Stimulated activated CD4-positive, alpha-beta T cell treated with anti-CD3 and anti-CD28 coated beads, Interleukin-1b, Interleukin-23, amount 100 ng/mL, for 24 hours (primary cell): ENCODE measurements at places on chromosomes 6 and 20.
A peak's percentile ranks its signal among the peaks of the same experiment; 100 is the strongest.

- no peak for DNase-seq
Measured at GRCh38 chr6:131172222-131172621, 37.0 kb downstream of the AKAP7 start.

- DNase-seq = no peak
Measured at GRCh38 chr20:23200413-23200812, 114.3 kb upstream of the CD93 start.

GRCh38 chr6:166206066-166206465 is 38.4 kb upstream of the TBXT start:
- DNase-seq = no peak

GRCh38 chr20:16699293-16699692 is 30.5 kb upstream of the SNRPB2 start:
- no peak for DNase-seq

DNA sequence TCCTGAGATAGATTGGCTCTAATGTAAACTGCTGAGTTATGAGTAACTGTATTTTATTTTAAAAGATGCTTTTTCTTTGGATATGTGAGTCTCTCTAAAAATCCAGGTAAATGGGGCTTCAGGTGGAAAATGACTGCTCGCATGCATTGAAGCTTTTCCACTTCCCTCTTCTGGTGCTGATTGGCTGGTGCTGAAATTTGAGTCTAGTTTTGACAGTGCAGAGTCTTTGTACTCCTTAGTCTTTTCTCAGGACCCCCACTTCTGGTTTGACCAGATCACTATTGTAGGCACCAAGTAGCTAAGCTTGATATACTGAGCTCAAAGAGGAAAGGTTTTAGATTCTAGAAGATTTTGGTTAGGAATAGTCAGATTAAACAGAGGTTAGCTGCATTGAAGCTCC is 60.7 kb upstream of the TULP4 start:
- DNase-seq = no peak

GRCh38 chr20:35490736-35491181 is 35.4 kb downstream of the CEP250 start:
- peak; percentile 15 for DNase-seq

DNA sequence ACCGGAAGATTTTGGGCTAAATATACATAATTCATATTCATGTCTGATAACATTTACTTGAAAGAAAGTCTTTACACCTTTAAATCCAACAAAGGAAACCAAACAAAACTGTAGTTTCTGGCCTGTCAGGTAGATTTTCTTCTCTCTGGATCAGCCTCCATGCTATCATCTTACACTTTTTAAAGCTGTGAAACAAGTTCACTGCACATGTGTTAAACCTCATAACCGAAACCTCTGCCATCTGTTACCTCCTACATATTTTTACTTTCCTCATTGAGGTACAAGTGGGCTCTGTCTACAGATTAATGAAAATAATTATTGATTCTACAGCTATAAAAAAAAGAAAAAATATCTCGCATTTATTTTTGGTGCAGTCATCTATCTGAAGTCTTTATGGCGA is 149.9 kb downstream of the RALGAPA2 start:
- DNase-seq = no peak

- no peak for DNase-seq
Measured at GRCh38 chr6:121000381-121000780, 333.9 kb downstream of the TBC1D32 start.

DNA sequence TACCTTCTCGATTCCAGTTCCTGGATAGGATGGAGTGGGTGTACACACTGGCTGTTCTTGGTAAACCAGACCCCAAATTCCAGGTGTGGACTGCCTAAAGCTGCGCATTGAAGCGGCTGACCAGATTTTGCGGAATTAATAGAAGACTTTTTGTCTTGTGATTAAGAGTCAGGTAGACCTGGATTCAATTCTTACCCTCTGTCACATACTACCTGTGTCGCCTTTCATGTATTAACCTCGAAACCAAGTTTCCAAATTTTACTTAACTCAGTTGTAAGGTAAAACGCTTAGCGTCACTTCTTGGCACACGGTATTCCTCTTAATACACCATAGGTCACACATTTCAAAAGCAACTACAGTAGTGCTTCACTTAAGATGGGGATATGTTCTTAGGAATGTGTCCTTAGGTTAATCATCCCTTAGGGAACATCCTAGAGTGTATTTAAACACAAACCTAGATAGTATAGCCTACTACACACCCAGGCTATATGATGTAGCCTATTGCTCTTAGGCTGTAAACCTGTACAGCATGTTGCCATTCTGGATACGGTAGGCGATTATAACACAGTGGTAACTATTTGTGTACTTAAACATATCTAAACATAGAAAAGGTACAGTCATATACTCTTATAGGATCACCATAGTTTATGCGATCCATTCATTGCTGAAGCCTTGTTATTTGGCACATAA is 733 bp upstream of the GOPC start:
- DNase-seq = no peak

DNA sequence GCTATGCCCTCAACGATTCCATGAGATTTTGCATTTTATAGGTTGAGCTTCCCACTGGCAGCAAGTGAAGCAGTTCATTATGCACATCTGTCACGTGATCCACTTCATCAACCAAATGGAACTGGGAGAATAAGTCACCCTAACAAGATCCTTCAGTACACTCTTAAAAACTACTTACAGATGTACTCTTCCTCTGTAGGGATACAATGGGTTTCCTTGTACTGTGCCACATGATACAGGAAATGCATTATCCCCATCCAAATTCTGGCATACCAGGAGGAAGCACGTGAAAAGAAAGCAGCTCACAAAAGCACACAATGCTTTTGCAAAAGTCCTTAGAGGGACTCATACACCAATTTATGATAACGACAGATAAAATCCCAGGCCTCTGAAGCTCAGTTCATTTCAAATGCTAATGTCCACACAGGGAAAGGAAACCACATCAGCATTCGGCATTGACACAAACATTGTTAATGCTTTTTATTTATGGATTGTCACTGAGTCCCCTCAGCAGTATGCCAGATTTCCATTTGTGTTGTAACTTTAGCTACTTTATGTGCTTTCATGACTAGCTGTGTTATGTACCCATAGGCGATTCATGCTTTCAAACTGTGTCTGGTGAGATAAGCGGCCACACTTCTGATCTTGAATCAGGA is 58.1 kb upstream of the REV3L start:
- no peak for DNase-seq

DNA sequence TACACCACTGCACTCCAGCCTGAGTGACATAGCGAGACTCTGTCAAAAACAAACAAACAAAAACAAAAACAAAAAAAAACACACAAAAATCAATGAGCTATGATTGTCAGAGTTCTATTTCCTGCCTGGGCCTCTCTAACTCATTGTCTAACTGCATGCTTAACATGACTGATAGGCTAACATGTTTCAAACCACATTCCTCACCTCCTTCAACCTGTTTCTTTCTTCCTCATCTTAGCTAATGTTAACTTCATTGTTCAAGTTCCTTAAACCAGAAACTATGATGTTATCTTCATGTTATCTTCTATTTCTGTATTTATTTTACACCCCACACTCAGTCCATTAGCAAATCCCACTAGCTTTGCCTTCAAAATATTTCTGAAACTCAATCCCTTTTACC is 41.5 kb downstream of the BEND6 start:
- DNase-seq = no peak

DNA sequence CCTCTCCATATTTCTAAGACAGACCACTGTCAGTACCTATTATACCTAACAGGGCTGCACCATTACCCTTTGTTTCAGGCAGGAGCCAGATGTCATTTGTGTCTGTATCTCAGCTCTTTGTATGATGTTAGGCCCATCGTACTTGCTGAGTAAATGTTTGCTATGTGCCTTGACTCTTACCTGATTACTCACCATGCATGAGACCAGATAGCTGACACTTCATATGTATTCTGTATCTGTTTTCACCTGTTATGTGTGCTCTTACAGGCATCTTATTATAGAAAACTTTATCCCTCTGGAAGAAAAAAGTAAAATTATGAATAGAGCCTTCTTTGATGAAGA is 31.7 kb upstream of the ASXL1 start:
- DNase-seq = no peak

DNA sequence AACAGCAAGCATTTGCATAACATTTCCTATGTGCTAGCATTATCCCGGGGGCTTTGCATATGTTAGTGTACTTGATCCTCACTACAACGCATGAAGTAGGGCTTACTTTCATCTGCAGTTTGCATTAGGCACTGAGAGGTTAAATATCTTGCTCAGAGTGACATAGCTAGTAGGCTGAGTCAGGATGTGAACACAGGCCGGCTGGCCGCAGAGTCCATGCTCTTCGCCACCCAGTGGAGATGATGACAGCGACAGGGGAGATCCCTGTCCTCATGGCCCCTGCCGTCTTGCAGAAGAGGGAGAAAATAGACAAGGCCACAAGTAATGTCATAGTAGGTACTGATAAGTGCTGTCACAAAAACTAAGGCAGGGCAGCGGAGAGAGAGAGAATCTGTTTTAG is 46.9 kb downstream of the LYRM4 start:
- DNase-seq = no peak

- no peak for DNase-seq
Measured at GRCh38 chr6:683742-684440, 9.0 kb downstream of the EXOC2 start.

- no peak for DNase-seq
Measured at GRCh38 chr20:6898928-6899327, 131.4 kb downstream of the BMP2 start.

DNA sequence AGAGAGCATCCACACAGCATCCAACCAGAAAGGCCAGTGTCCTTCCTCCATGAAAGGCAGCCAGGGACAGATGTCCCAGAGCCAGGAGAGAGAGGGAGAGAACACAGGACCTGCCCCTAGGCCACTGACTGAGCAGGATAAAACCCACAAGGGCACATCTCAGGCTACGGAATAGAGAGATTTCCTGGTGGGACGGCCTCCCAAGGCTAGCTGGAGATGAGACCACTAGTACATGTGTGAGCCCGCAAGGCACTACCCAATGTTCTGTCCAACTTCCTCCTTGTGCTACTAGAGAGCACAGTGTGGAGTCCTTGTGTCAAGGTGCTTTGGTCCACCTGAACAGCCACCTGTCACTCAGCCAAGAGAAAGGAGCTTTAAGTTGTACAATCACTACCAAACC is 44.2 kb downstream of the PLCG1 start:
- DNase-seq = no peak

GRCh38 chr6:53408826-53409225 is 60.1 kb upstream of the ELOVL5 start:
- DNase-seq = no peak

DNA sequence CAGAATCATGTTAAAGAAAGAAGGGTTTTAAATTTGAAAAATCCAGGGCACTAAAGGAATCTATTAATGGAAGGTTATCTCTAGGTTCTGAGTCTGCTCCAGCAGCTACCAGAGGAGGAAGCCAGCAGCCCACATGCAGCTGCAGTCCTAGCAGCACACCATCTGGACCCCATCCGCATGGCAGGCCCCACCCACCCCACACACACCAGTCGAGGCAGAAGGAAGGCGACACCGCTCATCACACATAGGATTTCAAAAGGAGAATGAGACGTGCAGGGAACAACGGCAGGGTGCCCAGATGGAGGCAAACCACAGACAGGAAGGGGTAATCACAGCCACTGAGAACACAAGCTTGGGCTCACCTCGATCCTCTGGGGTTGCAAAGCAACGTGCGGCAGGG is 78.9 kb downstream of the GINS1 start:
- DNase-seq = no peak

DNA sequence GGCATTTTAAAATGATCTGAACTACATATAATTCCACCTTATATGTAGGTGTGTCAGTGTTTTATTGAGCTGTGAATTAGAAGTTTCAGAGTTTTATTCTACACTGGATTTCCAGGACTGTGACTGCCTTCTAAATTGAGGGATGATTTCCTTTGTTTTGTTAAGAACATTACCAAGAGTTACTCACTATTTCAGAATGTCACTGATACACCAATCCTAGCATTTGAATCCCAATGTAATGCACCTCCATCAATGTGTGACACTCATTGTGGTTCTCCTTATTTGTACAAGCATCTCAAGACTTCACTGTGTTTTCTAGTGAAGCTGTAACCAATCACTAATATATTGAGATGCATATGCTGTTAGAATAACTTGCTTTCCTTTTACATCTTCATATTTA is 86.8 kb downstream of the PLCB1 start:
- DNase-seq = no peak

- no peak for DNase-seq
Measured at GRCh38 chr6:134422426-134423231, 104.7 kb upstream of the SGK1 start.

DNA sequence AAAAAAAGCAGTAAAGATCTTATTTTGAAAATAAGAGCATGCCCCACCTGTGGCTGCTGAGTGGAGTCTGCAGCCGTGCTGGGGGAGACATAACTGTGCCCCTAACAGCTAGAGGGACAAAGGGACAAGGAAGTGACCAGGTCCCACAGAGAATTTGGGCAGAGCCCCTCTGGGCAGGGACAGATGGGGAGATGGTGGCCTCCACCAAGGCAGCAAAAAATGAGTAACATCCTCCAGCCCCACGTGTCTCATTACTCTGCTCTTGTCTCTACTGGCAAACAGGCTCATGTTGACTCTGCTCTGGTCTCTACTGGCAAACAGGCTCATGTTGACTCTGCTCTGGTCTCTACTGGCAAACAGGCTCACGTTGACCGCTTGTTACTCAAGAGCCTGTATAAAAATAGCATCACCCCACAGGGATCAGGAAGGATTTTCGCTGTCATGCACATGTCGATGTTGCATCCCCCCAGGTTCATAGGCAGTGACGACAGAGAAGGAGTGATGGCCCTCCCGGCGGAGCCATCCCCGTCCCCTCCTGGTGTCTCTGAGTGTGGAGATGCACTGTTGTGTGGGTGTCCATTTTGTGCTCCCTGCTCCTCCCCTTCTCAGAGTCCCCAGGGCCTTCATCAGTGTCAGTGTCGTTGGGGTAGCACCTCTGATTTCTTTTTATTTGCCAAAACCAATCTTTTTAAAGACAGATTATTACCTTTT is 17.3 kb upstream of the PCMTD2 start:
- DNase-seq = no peak

- no peak for DNase-seq
Measured at GRCh38 chr20:37531856-37532255, 4.2 kb upstream of the BLCAP start.

- no peak for DNase-seq
Measured at GRCh38 chr6:46042355-46042999, 26.8 kb upstream of the CLIC5 start.

DNA sequence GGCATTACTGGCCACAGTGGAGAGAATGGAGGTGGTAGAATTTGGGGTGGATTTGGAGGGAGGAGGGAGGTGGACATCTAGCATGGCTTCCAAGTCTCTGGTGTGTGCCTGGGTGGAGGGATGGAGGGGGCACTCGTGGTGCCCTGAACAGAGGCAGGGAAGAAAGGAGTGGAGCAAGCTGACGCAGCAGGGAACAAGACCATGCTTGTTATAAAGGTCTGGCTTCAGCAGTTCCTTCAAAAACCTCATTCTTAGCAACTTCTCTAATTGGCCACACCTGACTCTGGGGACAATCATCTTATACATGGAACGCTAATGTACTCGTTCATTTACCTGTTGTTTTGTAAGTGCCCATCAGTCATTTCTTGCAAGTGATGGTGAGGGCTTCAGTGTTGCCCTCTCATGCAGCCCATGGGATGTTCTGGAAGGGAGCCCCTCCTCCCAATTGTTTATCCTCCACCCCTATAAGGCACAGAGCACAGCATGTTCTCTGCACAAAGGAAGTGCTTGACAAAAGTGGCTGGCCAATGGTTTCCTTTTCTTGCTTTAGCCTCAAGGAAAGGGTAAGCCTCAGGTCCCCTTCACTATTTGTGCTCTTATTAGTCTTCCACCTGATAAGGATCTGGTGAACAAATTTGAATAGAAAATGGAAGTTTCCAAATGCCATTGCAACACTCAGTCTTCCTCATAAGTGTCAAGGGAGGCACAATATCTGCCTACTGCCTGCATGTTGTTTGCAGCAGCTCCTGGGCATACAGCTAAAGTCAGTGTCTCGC is 39.3 kb downstream of the GFOD1 start:
- DNase-seq = no peak
